ENCODE measurements at places on chromosomes 12 and 14.

- DNase-seq = no peak
Observed at GRCh38 chr12:68406134-68406576, 74.0 kb upstream of the MDM1 start.

DNA sequence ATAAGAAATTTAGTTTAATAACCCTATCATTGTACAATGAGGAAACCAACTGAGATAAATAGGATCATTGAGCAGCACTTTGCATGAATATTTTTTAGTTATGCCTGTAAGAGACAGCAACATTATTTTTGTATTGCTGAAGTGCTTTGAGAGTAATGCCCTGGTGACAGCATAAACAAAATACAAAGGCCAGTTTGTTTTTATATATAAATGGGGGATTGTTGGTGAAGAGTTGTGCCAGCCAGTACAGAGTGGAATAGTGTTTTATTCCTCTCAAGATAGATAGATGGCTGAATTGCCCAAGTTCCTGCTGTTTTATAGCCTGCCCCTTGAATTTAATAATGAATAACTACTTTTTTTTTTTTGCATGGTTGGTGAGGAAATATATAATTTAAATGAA, 101.8 kb downstream of the CNTN1 start:
- no peak for DNase-seq

GRCh38 chr14:81323093-81323492, 77.0 kb downstream of the STON2 start:
- DNase-seq = no peak

GRCh38 chr12:130818635-130819576, 20.1 kb downstream of the STX2 start:
- peak; percentile 87 for DNase-seq

- DNase-seq = no peak
Observed at GRCh38 chr12:102776041-102776440, 141.0 kb downstream of the PAH start.

DNA sequence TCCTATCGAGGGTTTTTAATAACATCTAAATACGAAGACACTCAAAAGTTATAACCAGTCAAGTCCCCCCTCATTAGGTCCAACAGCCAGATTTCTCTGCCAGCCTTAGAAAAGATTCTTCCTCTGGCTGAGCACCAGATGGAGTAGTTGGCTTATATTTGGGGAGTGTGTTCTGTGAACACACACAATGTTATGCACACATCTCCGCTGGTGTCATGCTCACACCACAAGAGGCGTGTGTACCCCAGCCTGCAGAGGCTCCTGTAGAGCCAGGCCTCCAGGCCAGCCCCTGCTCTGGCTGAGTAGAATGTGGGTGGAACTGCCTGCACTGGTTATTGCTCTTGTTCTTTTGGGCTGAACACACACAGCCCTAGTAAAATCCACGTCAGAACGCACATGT, 64.0 kb downstream of the PIWIL1 start:
- no peak for DNase-seq

DNA sequence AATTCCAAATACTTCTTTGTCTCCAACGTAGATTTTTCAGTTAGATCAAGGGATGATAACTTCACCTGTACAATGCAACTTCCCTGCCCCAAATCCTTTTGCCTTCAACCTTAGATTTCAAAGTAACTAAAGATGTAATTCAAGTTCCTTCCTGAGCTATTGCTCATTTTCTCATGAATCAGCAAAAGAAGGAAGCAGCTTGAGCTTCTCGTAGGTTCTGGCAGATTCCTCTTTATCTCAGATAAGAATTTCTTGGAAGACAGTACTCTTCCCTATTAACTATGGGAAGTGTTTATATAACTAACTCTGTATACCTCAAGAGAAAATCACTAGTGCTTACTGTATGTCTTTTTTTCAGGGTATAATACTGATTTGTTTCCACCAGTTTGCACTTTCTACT, 203.8 kb downstream of the RASSF9 start:
- no peak for DNase-seq

- no peak for DNase-seq
Observed at GRCh38 chr14:24885410-24885913, 164.5 kb downstream of the STXBP6 start.

DNA sequence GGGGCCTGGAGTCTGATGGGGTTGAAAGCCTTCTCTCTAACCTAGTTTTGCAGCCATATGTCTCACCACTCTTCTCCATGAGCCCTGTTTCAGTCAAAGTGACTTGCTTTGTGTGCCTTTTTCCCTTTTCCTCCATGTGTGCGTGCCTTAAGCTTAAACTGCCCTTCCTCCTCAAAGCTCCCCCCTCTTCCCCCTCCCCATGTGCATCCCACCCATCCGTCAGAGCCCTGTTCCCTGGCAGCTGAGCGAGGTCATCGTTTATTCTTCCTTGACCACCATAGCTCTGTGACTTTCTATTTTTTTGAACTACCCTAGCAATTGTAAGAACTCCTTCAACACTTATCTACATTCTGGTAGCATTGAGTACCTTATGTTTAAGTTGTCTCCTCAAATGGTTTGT, 24.9 kb downstream of the SAMD4A start:
- DNase-seq = no peak

DNA sequence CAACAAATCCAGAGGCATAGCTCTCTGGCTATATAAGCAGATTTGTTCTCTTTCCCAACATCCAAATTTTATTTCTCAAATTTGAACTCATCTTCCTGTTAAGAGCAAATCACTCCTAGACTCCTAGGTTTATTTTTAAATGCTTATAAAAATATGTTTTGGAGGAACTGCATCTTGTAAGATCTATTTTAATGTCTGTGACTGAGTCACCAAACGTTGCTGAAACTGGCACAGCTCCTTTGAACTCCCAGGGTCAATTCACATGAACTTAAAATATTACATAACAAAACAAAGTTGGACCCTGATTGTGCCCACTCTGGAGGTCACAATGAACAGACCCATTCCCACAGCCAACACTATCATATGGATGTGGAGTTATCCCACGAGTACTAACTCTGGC, 23.9 kb downstream of the ANAPC7 start:
- no peak for DNase-seq

DNA sequence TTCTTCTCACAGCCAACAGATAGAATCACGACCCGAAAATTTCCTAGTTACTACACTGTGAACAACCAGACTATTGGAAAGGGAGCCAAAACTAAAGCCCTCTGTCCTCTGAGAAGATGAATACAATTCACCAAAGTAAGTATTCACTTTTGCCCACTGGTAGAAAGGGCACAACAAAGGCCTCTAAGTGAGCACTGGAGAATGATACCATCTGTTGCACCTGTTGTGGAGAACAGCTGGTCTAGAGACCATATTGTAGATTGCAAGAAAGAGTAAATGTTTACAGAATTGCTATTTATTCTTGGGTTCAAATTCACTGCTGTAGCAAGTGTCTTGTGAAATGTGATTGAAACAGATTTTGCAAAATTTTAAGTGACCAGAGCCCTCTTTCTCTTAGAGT, 46.9 kb upstream of the ANO6 start:
- DNase-seq = no peak

GRCh38 chr14:38866461-38866860, 236.6 kb downstream of the SEC23A start:
- no peak for DNase-seq

DNA sequence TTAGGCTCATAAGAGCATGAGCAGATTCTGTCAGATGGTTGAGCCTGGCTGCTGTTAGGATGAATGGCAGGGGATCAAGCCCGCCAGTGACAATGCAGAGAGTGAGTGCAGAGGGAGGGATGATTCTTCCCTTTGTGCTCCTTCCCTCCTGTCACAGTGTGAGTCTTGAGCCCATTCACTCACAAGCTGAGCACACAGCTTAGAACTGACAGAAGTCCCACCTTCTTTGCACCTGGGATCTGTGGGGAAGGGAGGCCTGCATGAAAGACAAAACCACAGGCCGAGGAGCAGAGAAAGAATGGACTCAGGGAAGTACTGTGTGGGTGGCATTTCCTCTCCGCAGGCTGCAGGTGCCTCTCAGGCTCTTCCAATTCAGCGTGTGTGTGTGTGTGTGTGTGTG, 160.6 kb downstream of the KCNA5 start:
- no peak for DNase-seq

DNA sequence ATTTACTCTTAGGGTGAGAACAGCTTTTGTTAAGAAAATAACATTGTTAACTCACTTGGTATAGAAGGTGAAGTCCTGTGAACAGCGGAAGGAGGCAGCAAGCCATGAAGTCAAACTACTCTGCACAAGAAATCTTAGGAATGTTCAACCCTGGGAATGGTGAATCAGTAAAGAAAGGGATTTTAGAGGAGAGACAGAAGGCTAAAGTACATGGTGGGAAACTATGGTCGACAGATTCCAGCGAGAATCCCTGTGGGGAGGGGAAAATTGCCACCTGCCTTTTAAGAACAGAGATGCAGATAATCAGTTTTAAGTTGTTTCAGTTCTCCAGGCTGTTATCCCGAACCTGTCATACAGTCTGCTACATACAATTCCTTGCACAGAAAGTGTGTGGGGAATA, 63.2 kb upstream of the PTPRR start:
- DNase-seq = no peak

DNA sequence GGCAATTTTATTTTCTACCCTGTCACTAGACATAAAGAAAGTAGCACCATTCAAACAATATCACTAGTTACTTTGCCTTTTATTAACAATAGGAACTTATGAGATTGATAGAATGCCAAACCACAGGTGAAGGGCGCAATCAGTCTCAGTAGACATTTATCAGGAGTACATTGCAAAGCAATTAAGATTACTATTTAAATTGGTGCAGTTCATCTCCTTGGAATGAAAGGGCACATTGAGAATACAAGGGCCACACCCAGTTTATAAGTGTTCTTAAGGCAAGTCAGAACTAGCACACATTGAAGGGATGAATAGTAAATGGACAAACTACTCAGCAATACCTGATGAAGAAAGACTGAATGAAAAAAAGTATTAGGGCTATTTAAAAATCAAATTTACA, 601.4 kb downstream of the C12orf50 start:
- no peak for DNase-seq

DNA sequence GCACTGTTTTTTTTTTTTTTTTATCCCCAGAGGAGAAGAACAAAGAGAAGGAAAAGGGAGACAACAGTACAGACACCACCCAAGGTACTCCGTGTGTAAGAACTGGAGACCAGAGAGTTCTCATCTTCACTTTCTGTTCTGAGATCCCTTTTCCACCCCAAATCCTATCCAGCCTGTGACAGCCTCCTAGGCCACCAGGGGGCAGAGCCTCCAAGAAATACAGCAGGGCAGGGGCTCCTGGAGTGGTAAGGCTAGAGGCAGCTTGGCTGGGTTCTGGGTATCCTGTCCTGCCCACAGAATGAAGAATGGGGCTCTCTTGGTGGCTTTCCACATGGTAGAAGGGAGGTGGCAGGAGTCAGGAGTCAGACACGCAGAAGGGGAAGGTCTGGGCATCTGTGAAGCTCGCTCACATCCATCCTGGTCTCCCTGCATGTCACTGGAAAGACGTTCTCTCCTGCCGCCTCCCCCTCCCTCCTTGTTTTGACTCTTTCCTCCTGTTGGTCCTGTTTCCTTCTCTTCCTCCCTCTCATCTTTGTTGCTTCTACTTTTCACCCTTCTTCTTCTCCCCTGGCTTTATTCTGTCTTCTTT, 12.0 kb downstream of the CLSTN3 start:
- peak; percentile 26 for DNase-seq
